ENCODE measurements at places on chromosomes 6 and 20. TPM values are rescaled to one million over a fixed set of nuclear protein-coding genes. Genes with fewer than 3 reads are reported as not detected.

DNA sequence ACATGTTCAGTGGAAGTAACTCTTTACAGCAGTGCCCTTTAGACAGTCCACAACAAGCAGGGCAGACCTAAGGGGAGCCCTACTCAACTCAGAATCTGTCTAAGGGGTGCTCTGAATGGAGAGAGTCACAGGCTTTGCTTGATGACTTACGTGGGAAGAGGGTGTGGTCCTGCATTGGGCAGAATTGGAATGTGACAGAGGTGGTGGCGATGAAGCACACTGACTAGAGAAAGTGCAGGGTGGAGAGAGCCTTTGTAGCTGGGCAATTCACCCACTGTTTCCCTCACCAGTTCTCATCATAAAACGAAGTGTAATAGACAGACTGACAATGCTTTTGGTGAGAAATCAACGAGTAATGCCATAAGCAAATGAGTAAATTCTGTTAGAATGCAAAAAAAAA lies 11.2 kb downstream of the TP53INP2 start:
- no peaks in the 10 kb centered on the region for H3K27me3 ChIP-seq
- peaks cover 6% of the 10 kb centered on the region for H3K36me3 ChIP-seq
- no peak overlapping the region for H3K4me3 ChIP-seq
- H3K27ac ChIP-seq: no peak overlapping the region
- peaks cover 5% of the 10 kb centered on the region for H3K4me1 ChIP-seq

Gene EPPIN
- total RNA-seq: not detected

Gene SAMD3
- total RNA-seq: 1.8 TPM

Gene COL12A1
- 92.3 TPM for total RNA-seq

Gene DEFB132
- total RNA-seq: not detected

All from thoracic aorta (tissue), 2 donors.